ENCODE measurements at places on chromosomes 13 and 19.

GRCh38 chr19:52200044-52200443 lies 10.2 kb downstream of the PPP2R1A start:
- DNase-seq: no peak

GRCh38 chr19:42092350-42092749 lies 16.4 kb downstream of the ZNF574 start:
- DNase-seq: no peak

DNA sequence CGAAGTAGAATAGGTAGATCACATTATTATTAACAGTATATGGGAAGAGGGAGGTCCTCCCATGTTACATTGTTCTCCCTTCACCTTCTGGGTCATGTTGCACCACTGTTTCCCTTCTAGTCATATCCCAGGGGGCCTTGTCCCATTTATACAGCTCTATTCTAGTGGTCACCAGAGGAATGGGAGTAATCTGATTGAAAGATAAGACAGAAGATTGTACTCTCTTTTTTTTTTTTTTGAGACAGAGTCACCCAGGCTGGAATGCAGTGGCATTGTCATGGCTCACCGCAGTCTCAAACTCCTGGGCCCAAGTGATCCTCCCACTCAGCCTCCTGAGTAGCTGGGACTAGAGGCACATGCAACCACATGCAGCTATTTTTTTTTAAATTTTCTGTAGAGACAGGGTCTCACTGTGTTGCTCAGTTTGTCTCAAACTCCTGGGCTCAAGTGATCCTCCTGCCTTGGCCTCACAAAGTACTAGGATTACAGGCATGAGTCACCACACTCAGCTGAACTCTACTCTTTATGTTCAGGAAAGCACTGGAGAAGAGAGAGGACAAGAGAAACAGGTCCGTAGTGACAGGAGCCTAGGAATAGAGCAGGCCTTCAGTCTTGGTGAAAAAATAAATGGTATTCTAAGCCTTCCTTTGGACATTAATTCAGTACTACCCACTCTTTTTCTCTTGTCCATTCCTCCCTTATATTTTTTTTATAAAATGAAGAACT lies 4.3 kb upstream of the ZNF529 start:
- DNase-seq: no peak

GRCh38 chr13:46131705-46132104 lies 26.9 kb upstream of the CPB2 start:
- no peak for DNase-seq

GRCh38 chr19:7832781-7833180 lies 2.8 kb downstream of the EVI5L start:
- no peak for DNase-seq

GRCh38 chr13:84263354-84264069 lies 381.2 kb upstream of the SLITRK1 start:
- no peak for DNase-seq

DNA sequence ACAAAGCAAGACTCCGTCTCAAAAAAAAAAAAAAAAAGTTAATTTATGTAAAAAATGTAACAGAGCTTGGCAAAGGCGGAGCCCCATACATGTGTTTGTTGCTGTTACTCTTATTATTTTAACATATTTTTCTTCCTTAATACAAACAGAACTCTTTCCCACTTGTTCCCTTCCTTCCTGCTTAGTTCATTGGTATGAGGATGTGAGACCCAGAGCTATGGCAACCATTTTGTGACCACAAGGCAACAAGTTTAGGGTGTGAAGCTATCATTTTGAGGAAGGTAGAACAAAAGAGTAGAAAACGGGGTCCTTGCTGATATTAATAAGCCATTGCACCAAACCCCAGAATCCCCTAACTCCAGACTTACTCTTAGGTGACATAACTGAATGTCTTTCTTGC lies 5.4 kb downstream of the IFNL1 start:
- no peak for DNase-seq

- DNase-seq: peak; percentile 88
Observed at GRCh38 chr19:44800461-44800860, 8.4 kb upstream of the BCAM start.

DNA sequence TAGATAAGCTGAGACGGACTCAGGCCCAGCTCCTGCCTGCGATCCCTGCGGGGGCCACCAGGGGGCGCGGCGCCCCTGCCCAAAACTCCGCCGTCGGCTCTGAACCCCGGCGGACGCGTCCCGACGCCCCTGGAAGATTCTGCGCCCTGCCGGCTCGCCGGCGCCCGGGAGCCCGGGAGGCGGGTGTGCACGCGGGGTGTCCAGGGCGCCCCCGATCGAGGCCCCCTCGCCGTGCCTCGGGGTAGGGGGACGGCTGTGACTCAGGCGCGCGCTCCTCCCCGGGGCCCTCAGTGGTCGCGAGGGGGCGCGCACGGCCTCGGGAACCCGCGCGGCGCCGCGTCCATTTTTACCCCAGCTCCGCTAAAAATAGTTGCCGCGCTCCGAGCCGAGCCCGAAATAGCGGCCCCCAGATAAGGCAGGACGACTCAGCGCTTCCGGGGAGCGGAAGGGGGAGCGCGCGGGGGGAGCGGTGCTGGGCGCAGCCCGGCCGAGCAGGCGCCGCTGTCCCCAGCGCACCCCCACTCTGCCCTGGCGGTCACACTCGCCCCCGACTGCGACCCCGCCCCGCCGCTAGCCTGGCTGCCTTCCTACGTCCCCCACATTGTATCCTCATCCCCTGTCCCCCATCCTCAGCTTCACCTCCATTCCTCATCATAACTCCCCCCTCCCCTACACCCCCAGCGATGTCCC lies 16.0 kb upstream of the ERCC1 start:
- peak; percentile 88 for DNase-seq

GRCh38 chr19:51142119-51142518 lies at the start of gene SIGLEC7:
TSS of gene SIGLEC7 (plus strand) at chr19:51142301. CDS start at chr19:51142370, 69 bp downstream.
- no peak for DNase-seq

DNA sequence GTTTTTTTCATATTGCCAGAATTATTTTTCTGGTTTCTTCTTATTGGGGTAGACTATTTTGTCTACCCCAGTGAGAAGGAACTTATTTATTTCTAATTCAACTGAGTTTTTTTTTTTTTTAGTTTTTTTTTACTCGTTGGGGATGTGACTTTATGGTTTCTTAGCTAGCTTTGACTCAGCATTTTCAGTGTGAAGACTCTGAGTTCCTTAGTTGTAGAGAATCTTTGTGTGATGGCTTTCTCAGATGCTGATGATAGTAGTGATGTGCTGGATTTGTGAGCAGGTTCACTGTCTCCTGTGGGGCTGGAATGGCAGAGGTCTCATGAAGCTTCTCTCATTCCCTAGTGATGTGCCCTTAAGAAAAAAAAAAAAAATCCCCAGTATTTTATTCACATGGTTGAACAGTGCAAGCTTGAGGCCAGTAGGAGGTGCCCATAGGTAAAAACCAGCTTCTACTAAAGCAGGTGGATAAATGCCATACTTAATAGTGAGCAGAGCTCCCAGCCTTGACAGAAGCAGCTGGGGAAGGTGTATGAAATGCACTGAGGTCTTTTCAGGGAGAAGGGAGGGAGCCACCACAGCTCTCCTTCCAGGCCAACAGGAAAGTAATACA lies 106.2 kb upstream of the KLF5 start:
- DNase-seq: no peak

DNA sequence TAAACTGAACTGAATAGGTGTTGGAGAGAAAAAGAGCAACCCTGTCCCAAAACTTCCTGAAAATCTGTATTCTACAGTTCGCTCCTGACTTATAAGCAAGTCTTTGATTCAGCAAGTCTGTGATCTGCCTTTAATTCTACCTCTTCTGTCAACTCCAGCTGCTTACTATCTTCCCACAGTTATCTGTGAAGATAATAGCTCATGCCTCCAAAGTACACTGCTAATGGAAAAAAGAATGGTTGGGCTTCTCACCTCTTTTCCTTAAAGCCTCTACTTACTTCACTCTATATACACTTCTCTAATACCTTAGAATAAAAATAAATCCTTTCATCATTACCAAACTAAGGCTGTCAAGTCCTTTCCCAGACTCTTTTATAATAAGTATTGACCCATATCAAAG lies 391.5 kb upstream of the MIR17HG start:
- no peak for DNase-seq

- no peak for DNase-seq
Observed at GRCh38 chr19:16199275-16199932, 1.7 kb downstream of the AP1M1 start.

- no peak for DNase-seq
Observed at GRCh38 chr19:50722201-50723013, 757 bp upstream of the CLEC11A start.

DNA sequence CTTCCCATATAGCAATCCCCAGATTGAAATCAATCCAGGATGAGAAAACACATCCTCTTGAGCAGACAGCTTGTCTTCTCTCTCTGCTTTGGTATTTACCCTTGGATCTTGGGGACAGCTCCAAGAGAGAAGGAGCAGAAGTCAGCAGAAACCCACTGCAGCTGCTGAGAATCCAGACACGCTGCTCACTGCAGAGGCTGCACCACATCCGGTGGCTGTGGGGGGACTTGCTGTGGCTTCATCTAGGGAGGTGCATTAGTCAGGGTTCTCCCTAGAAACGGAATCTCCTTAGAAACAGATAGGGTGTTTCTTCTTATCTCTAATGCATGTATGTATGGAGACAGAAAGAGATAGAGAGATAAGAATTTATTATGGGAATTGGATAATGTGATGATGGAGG lies 2.7 kb downstream of the CYP4F12 start:
- no peak for DNase-seq

GRCh38 chr19:5686326-5686646 lies 3.8 kb upstream of the RPL36 start:
- DNase-seq: no peak

GRCh38 chr13:43307921-43308433 lies 284.6 kb downstream of the DNAJC15 start:
- no peak for DNase-seq

- no peak for DNase-seq
Observed at GRCh38 chr19:15287496-15287895, 44.8 kb downstream of the BRD4 start.

DNA sequence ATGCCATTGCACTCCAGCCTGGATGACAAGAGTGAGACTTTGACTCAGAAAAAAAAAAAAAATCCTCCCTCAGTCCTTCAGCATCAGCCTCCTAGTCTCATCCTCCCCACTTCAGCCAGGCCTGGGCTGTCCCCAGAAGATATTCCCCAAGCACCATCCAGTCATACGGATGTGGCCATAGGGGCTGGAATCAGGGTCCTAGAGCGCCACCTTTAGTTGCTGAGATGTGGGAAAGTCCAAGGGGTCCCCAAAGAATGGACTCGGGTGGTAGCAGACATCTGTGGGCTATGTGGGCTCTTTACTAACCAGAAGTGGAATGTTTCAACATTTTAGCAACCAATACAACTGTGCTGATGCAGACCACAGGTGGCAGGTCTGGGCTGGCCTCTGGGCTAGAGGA lies 3.1 kb upstream of the TYROBP start:
- no peak for DNase-seq

DNA sequence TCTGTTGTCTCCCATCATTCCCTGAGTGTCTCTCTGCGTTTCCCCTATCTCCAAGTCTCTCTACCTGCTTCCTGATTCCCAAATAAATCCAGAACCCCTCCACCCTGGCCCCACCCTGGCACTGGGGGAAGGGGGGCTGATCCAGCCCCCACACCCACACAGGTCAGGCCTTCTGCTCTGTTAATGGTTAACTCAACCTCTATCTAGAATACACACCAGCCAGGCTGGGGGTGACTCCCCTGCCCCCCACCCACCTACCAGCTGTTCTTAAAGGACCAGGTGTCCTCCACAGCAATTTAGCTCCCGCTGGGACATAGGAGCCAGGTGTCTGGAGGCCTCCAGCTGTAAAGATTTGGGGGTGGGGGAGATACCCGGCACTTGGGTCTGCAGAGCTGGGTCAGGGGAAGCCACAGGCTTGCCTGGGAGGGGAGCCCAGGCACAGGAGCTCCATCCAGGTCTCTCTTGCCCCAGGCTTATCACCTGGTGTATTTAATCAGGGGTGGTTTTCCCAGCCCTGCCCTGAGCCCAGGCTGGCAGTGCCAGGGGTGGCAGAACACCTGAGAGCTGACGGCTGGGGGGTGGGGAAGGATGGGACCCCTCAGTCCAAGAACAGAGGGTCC lies 3.9 kb downstream of the IRF2BP1 start:
- DNase-seq: no peak

DNA sequence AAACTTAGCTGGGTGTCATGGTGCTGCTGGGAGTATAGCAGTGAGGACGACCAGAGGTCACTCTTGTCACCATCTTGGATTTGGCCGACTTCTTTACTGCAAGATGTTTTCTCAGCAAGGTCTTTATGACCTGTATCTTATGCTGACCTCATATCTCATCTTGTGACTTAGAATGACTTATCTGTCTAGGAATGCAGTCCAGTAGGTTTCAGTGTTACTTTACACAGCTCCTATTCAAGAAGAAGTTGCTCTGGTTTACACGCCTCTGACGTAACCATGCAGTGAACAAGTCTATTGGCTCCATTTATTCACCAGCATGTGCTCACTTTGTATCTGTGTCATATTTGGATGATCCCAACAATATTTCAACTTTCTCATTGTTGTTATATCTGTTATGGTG lies 26.7 kb downstream of the ZNF850 start:
- DNase-seq: no peak

GRCh38 chr19:49340069-49340864 lies 5.1 kb downstream of the CD37 start:
- no peak for DNase-seq

DNA sequence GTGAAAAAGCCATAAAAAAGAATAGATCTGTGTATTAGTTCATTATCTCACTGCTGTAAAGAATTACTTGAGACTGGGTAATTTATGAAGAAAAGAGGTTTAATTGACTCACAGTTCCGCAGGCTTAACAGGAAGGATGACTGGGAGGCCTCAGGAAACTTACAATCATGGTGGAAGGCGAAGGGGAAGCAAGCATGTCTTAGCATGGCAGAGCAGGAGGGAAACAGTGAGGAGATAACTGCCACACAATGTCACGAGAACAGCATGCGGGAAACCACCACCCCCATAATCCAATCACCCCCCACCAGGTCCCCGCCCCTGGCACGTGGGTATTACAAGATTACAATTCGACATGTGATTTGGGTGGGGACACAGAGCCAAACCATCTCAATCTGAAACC lies 39.1 kb upstream of the EEF1AKMT1 start:
- no peak for DNase-seq

- no peak for DNase-seq
Observed at GRCh38 chr19:48456864-48457263, 1.5 kb downstream of the KCNJ14 start.

GRCh38 chr19:32416749-32417456 lies 11.3 kb downstream of the DPY19L3 start:
- no peak for DNase-seq

DNA sequence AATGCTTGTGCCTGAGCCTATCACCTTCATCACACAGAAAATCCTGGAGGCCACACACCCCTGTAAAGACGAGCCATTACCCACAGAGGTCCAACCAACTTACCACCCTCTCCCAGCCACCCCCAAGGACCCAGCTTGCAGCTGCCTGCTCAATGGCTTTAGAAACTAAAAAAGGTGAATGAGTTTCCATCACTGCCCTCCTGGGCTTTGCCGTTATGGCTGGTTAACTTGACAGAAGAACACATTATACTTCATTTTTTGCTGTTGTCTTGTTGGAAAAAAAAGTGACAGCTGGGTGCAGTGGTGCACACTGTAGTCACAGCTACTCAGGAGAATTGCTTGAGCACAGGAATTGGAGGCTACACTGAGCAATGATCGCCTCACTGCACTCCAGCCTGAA lies 17.4 kb upstream of the FEM1A start:
- DNase-seq: no peak

Measured in activated CD4-positive, CD25-positive, alpha-beta regulatory T cell treated with anti-CD3 and anti-CD28 coated beads, Interleukin-2, amount 50 U/mL, for 72 hours (primary cell).